ENCODE measurements at places on chromosomes 1 and 21. TPM values are rescaled to one million over a fixed set of nuclear protein-coding genes. Genes with fewer than 3 reads are reported as not detected.

LAMC2 gene
- 0.21 TPM for total RNA-seq

RPL22 gene
- total RNA-seq = 392 TPM

OSCP1 gene
- total RNA-seq = 2.8 TPM

ADORA3 gene
- not detected for total RNA-seq

FAM72C gene
- total RNA-seq = 15.3 TPM

ZFYVE9 gene
- 4.3 TPM for total RNA-seq

ATP1A4 gene
- not detected for total RNA-seq

ZBED6 gene
- 16.4 TPM for total RNA-seq

JAM2 gene
- 1.1 TPM for total RNA-seq

ASCL5 gene
- 0.09 TPM for total RNA-seq

EVA1C gene
- total RNA-seq = 10.4 TPM

AADACL4 gene
- total RNA-seq = not detected

RHEX gene
- total RNA-seq = not detected

DNALI1 gene
- total RNA-seq = 0.16 TPM

ERRFI1 gene
- total RNA-seq = 1.5 TPM

CFHR5 gene
- not detected for total RNA-seq

FCRL5 gene
- not detected for total RNA-seq

STYXL2 gene
- not detected for total RNA-seq

RPS27 gene
- total RNA-seq = 1,867 TPM

NPHP4 gene
- total RNA-seq = 14.1 TPM

ACKR1 gene
- total RNA-seq = not detected

CD5L gene
- not detected for total RNA-seq

PTGS2 gene
- total RNA-seq = 1.2 TPM

HSPA13 gene
- 29.5 TPM for total RNA-seq

PROK1 gene
- total RNA-seq = not detected

HLX gene
- 0.25 TPM for total RNA-seq

AHDC1 gene
- total RNA-seq = 12.1 TPM

HDGF gene
- total RNA-seq = 312 TPM

PCAT6 gene
- 0.59 TPM for total RNA-seq

DCST1 gene
- not detected for total RNA-seq

HCN3 gene
- 1.9 TPM for total RNA-seq

ADAMTSL4 gene
- 0.28 TPM for total RNA-seq

CERS2 gene
- total RNA-seq = 134 TPM

Data from activated CD4-positive, alpha-beta T cell treated with anti-CD3 and anti-CD28 coated beads for 36 hours (primary cell).